Stomach (tissue), 19 donors: ENCODE measurements at places on chromosomes 16 and 17. TPM values are rescaled to one million over a fixed set of nuclear protein-coding genes. Genes with fewer than 3 reads are reported as not detected.

DNA sequence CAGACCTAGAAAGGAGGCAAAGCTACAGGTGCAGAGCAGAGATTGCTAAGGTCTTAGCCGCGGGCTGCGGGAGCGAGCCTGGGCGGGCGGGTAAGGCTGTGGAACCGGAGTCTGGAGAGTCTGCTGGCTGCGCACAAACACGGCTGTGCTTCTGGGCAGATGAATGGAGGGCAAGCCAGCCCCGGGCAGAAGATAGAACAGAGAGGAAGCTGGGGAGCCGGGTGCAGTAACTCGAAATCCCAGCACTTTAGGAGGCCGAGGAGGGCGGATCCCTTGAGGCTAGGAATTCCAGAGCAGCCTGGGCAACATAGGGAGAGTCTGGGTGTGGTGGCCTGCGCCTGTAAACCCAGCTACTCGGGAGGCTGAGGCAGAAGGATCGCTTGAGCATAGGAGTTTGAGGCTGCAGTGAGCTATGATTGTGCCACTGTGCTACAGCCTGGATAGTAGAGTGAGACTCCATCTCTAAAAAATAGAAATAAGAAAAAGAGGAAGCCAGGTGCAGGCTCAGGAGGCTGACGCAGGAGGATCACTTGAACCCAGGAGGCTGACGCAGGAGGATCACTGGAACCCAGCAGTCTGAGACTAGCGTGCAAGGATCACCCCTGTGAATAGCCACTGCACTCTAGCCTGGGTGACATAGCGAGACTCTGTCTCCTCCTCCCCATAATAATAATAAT lies 56.3 kb downstream of the PITPNC1 start:
- no peak for DNase-seq

DNA sequence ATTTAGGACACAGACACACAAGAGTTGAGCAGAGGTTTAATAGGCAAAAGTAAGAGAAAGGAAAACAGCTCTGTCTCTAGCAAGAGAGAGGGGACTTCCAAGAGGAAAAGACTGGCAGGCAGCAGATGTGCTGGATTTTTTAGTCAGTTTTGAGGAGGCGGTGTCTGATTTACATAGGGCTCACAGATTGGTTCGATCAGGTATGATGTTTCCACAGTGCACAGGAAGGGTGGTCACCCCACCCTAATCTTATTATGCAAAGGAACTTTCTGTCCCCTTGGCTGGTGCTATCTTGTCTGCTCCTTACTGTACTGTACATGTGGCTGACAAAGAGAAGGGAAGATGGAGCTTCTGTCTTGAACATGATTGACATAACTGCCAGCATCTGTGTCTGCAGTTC lies 25.3 kb downstream of the BFAR start:
- DNase-seq, result no peak

- DNase-seq, result no peak
Measured at GRCh38 chr16:870856-871561, 70.5 kb upstream of the GNG13 start.

DNA sequence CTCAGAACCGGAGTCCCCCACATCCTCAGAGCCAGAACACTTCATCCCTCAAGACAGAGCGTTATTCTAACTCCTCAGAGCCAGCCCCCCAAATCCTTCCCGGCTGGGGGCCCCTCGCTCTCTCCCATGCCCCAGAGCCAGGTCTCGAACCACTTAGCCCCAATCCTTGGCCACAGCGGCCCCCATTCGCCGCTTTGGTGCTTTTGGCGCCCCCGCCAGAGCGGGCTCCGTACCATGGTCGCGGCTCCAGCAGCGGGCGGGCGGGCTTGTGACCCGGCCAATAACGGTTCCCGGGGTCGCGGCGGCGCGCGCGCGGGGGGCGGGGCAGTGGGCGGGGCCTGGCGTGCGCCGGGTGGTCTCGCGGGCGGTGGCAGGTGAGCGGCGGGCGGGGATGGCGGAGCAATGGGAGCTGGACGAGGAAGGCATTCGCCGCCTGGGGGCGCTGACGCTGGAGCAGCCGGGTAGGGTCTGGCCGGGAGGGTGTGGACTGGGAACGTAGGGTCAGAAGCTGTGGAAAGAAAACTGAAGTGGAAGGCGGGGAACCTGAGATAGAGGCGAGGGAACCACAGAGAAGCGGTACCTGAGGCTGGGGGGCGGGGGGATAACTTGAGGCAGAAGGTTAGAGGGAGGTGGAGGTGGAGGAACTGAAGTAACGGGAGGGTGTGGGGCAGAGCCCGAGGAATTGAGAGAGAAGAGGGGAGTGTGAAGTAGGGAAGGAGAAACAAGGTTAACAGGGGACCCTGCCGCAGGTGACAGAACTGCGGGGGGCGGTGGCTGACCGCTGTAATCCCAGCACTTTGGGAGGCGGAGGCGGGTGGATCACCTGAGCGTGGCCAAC lies at the start of the genes KCTD19 and LRRC36:
TSS of gene KCTD19 (minus strand) at position 270 of the 838 bp plus-strand sequence. CDS start at position 236, 34 bp downstream.
TSS of gene LRRC36 (plus strand) at position 344 of the 838 bp plus-strand sequence. CDS start at position 392, 48 bp downstream.
- peak; percentile 91 for DNase-seq

DNA sequence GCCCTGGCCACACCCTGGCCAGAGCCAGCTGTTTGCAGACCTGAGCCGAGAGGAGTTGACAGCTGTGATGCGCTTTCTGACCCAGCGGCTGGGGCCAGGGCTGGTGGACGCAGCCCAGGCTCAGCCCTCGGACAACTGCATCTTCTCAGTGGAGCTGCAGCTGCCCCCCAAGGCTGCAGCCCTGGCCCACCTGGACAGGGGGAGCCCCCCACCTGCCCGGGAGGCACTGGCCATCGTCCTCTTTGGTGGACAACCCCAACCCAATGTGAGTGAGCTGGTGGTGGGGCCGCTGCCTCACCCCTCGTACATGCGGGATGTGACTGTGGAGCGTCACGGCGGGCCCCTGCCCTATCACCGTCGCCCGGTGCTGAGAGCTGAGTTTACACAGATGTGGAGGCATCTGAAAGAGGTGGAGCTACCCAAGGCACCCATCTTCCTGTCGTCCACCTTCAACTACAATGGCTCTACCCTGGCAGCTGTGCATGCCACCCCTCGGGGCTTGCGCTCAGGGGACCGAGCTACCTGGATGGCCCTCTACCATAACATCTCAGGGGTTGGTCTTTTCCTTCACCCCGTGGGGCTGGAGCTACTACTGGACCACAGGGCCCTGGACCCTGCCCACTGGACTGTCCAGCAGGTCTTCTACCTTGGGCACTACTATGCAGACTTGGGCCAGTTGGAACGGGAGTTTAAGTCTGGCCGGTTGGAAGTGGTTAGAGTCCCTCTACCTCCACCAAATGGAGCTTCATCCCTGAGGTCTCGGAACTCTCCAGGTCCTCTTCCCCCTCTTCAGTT lies 578 bp downstream of the AOC2 start:
- no peak for DNase-seq

- DNase-seq, result peak; percentile 99
Measured at GRCh38 chr17:56833809-56834379, at the start of the genes C17orf67 and DGKE. TSS of gene C17orf67 (minus strand) at chr17:56833920. CDS start at chr17:56815810, 18,110 bp downstream. TSS of gene DGKE (plus strand) at chr17:56834151. CDS start at chr17:56834796, 645 bp downstream.

GRCh38 chr16:24002619-24003018 lies 166.8 kb downstream of the PRKCB start:
- no peak for DNase-seq

DNA sequence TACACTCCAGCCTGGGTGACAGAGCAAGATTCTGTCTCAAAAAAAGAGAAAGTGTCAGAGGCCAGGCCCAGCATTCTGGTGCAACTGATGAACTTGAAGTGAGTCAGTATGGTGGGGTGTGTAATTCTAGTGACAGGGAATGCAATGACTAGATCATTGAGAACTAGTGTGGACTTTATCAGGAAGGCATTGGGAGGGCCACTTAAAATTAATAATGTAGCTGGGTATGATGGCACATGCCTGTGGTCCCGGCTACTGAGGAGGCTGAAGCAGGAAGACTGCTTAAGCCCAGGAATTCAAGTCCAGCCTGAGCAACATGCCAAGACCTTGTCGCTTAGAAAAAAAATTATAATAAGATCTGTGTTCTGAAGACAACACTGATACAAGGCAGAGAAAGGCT lies 90.8 kb downstream of the STX8 start:
- DNase-seq, result no peak

DNA sequence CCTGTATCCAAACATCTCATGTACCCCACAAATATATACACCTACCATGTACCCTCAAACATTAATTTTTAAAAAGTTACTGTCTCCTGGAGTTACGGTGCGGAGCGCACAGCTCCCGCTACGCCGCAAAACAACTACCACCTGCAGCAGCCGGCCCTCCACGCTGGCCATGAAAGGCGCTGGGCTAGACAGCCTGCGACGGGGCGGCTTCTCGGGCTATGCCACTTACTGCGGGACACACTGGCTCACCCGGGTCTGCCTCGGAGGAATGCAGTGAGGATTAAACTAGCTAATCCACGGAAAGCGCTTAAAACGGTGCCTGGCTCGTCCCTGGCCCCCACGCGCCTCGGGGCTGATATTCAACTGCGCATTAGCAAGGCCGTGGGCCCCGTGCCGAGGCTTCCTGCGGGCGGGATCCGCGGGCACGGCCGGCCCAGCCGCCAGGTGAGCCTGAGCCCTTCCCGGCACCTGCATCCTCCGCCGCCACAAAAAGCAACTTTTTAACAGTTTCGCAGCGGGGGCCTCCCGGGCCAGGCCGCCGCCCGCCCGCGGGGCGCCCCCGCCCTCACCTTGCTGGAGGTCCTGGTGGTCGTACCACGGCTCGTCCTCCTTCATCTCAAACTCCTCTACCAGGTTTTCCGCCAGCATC lies 633 bp downstream of the CDR2 start:
- peak; percentile 62 for DNase-seq

DNA sequence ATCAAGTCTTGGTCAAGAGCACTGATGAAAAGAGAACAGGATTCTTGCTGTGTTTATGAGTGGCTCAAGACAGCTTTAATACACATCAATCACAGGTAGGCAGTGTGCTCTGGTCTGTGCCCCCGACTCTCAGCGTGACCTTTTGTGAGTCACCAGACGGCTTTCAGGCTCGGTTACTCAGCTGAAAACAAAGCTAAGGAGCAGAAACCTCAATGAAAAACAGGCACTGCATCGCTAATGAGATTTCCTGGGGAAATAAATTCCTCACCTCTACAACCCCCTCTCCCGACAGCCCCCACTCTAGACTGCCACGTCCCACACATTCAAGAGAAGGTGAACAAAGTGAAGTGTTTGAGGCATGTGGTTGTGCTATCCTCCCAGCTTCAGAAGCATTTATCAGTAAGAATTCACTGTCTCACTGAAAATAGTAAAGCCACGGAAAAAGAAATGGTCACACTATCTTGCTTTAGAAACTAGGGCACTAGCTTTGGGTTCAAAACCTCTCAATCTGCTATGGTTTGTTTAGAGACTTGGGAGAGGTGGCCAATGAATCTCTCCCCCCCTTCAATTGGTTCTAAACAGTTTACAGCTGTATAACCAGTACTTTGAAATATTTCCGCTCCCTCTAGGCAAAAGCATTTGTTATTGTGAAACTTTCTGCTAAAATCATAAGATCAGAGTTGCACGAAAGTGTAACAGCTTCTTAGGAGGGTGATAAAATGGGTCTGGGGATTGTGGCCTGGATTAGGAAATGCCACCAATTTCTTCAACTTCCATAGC lies 199.5 kb upstream of the PMFBP1 start:
- peak; percentile 45 for DNase-seq

- DNase-seq, result no peak
Measured at GRCh38 chr17:79897243-79898063, 58.2 kb upstream of the CBX4 start.

GRCh38 chr17:7886227-7887037 lies 2.2 kb upstream of the CHD3 start:
- DNase-seq, result peak; percentile 77

- peak; percentile 41 for DNase-seq
Measured at GRCh38 chr17:13541032-13541480, 60.7 kb downstream of the HS3ST3A1 start.

- no peak for DNase-seq
Measured at GRCh38 chr17:77999413-78000173, 41.1 kb downstream of the TNRC6C start.

DNA sequence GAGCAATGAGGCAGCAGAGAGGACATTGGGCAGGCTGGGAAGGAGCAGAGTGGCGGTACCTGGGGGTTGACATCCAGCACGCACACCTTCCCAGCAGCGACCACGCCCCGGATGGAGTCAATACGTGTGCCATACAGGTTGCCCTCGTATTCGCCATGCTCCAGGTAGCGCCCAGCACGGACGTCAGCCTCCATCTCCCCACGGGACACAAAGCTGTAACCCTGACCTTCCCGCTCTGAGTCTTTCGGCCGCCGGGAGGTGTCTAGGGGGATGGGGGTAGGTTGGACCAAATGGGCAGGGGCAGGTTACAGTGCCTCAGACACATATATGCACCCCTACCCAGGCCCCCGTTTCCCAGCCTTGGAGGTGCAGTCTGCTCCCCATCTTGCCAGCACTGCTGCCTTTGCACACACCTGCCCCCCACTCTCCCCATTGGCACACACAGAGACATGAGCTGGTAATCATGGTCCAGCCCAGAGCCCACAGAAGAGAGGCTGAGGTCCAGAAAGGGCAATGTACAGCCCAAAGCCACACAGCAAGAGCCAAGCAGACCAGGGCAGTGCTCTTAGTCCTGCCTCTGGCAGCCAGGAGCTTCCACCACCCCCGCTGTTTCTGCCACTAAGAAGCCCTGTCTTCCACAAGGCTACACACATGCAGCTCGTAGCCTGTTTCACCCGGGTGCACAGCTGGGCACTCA lies 27.5 kb downstream of the MPP2 start:
- no peak for DNase-seq

GRCh38 chr16:66247516-66248481 lies 118.7 kb upstream of the CDH5 start:
- DNase-seq, result peak; percentile 37

GRCh38 chr16:1395444-1396031 lies 19.0 kb downstream of the UNKL start:
- no peak for DNase-seq

- DNase-seq, result no peak
Measured at GRCh38 chr17:2084766-2085647, 30.1 kb downstream of the HIC1 start.

DNA sequence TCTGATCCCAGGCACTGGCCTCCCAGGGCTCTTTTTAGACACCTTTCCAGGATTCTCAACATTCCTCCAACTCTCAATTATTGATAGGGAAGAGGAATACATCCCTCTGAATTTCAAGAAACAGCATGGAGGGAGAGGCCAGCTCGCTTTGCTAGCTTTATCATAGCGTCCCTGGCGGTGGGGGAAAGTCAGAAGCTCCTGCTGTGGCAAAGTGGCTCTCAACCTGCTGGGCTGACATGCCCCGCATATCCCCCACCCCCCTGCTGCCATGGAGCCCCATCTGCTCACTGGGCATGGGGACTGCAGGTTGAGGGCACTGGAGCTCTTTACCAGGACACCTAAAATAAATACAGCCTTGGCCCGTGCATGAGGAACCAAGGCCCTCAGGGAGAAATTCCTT lies 140.3 kb downstream of the SLC39A11 start:
- no peak for DNase-seq

Gene MYL11
- not detected for total RNA-seq

Gene MYO1D
- 131 TPM for total RNA-seq

Gene KCNH6
- 0.87 TPM for total RNA-seq

Gene TMEM100
- 40.2 TPM for total RNA-seq

Gene RPUSD1
- total RNA-seq, result 43.7 TPM

Gene RAB26
- total RNA-seq, result not detected

Gene TLCD1
- 2.6 TPM for total RNA-seq

Gene GJD3
- total RNA-seq, result not detected
